ENCODE measurements at places on chromosomes 12 and 14.

GRCh38 chr12:15605881-15606590, 183.2 kb downstream of the EPS8 start:
- DNase-seq, result no peak

DNA sequence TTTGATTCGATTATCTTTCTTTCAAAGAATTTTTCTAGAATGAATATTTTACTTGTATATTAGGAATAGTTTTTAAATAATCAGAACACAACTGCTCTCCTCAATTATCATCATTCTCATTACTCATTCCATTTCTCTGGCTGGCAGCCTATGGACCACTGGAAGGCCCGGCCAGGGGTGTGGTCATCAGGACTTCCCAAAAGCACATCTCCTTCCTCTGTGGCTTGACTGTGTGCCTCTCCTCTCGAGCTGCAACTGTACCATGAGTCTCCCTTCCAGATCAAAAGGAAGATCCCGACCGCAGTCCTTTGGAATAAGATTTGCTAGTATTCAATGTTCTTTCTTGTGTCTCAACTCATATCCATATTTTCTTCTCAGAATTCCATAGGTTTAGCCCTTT, 42.7 kb downstream of the DYRK2 start:
- DNase-seq, result no peak

DNA sequence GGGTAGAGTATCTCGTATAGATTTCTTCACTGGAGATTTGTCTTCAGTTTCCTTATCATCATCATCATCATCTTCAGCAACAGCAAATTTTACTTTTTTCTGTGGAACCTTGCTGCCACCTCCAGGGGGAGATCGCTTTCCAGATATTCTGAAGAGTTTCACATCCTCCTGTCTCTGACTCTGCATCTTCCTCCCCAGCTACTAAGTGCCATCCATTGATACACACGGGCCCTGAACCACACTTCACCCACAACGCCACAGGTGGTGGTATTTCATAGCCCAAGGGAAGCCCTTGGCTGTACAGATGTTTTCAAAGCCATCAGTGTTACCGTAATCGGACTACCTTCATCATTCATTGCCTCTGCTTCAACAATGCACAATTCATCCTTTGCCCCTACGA, 82.2 kb downstream of the PPP2R5C start:
- no peak for DNase-seq

DNA sequence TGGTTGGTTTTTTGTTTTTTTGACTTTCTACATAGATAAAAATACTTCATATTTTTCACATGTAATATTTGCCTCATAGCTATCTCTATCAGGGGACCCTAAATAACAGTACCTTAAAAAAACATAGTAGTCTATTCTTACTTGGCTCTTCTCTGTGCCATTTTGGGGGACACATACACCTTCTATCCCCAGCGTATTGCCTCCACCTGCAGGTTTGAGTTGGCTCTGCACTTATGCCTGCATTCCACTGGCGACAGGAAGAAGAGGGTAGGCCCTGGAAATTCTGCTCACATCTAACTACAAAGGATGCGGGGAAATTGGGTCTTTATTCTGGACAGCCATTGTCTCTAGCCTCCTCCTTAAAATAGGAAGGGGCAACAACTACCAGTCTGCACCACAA, 13.8 kb upstream of the IFI27L2 start:
- no peak for DNase-seq

GRCh38 chr12:47731723-47732122, 6.4 kb upstream of the ENDOU start:
- no peak for DNase-seq

- no peak for DNase-seq
Measured at GRCh38 chr14:95609398-95609990, 74.6 kb downstream of the GLRX5 start.

DNA sequence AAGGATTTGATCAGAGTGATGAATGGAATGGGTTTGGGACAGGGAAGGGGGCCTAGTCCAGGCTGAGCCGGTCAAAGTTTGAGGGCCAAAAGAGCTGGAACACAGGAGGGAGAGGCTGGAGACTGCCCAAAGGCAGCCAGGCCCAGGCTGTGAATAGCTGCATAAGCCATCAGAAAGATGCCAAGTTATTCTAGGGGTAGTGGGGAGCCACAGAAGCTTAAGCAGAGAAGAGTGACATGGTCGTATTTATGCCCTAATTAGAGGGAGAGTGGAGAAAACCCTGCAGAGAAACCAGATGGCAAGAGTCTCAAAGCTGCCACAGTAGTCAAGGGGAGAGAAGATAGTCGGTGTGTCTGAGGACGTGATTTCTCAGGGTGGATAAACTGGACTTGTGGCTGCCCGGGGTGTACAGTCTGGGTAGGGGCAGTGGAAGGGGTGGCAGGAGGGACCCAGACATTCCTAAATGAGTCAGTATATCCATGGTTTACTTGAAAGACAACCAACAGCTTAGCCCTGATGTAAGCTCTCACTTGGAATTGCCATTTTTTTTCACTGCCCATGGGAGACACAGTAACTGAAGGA, 99.2 kb downstream of the PRICKLE1 start:
- DNase-seq, result no peak

DNA sequence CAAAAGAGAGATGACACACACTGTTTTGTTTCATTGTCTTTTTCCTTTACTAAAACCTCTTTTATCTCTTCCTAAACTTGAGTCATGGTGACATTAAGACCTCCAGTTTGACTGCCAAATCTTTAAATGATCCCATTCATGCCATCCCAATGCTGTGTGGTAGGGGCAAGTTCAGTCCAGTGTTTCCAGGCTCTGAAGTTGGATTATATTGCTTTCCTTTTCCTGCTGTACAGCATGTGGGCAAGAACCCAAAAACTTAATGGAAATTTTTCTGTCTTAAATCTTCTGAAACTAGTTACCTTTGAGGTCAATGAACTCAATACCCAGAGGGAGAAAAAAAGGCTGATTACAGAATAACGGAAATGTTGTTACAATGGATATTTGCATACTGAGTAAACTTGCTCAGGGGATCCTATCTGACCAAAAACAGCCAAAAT, 187.1 kb upstream of the FAR2 start:
- no peak for DNase-seq

DNA sequence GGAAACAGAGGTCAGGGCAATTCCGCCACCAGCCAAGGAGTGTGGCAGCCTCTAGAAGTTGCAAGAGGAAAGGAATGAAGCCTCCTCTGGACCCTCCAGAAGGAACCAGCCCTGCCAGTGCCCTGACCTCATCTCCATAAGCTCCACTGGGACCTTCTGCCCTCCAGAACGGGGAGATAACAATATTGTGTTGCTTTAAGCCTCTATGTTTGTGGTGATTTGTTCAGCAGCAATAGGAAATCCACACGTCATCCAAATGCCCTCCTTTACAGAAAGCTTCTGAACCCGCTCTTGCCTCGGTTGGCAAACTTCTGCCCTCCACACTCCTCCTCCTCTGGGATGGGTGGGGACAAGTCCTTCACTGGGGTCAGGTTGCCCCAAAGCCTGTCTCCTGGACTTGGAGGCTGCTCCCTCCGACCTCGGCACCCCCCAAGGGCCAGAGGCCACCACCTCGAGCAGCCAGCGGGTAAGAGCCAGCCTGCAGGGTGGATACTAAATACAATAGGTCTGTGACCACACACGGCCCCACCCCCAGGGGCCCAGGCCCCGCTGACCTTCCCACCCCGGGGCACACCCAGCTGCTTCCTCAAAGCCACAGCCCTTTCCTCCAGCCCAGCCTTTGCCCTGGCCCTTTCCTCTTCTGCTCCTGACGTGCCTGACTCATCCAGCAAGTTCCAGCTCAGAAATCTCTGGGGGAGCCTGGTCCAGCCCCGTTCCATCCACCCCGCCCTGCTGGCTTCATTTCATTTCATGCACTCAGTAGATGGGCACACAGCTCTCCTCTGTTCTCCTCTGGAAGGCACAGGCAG, 58.7 kb upstream of the NCOR2 start:
- no peak for DNase-seq

GRCh38 chr14:54556535-54556934, 10.4 kb upstream of the SAMD4A start:
- DNase-seq, result no peak

GRCh38 chr12:103841690-103842584, 903 bp upstream of the NT5DC3 start:
- DNase-seq, result peak; percentile 27

- DNase-seq, result no peak
Measured at GRCh38 chr14:44981198-44981597, 19.2 kb downstream of the TOGARAM1 start.

DNA sequence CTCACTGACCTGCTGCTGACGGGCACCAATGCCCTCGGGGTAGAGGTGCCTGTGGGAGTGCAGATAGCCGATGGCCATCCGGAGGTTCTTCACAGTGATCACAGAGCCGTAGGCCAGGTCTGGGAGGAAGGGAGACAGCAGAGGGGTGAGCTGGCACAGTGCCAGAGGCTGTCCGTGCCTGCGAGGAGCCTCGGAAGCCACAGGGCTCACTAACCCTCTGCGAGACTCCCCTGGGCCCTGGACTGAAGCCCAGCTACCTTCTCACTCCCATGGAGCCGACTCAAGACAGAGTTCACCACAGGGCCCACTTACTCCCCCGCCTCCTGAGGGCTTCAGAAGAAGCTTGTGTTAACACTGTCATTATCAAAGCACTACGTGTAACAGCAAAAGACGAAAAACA, 24.5 kb downstream of the POMT2 start:
- no peak for DNase-seq

DNA sequence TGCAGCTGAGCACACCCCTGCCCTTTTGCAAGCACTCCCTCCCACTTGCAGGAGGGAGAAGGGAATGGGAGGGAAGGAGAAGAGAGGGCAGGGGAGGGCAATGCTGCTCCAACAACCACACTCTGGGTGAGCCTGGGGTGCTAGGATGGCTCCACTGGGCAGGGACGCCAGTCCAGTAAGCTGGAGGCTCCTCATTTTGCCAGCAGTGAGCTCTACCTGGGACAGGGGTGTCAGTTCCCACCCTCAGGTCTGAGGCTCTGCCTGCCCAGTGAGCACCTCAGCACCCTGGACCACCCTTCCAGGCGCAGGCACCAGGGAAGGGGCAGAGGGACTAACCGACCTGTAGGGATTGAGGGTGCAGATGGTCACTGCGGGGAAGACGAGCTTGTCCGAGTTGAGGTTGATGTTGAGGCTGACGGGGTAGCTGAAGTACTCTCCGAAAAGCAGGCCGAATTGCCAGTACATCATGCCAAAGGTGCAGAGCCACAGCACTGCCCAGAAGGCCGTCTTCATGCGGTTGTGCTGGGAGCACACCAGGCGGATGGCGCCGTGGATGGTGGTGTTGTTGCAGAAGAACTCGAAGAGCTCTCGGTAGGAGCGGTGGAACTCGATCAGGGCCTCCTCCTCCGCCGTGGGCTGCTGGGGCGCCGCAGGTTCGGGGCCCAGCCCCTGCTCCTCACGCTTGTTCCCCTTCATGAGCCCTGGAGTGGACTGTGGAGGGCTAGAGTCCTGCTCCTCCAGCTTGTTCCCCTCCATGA, 1.2 kb downstream of the SCNN1A start:
- DNase-seq, result no peak

DNA sequence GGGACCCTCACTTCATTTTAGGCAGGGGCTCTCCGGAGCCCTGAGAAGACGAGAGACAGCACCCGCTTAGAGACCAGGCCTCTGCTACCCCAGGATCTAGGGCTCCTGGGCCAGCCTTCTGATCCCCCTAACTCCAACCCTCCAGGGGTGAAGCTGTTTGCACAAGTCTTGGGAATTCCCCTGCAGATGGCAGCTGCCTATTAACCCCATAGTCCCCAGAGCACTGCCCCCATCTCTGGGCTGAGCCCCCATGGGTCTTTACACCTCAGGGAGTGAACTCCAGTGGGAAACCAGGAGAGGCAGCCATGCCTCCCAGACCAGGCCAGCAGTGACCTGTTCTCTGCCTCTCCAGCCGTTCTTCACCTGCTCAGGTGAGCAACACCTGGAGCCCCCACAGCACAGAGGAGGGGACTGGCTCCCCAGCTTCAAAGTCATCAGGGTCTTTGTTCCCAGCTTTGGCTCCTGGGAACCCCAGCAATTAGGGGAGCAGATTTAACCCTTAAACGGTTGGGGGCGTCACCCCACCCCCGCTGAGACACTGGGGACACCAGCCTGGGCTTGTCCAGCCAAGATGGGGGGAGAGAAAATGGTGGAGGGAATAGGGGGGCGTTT, 2.3 kb downstream of the WNT10B start:
- no peak for DNase-seq

DNA sequence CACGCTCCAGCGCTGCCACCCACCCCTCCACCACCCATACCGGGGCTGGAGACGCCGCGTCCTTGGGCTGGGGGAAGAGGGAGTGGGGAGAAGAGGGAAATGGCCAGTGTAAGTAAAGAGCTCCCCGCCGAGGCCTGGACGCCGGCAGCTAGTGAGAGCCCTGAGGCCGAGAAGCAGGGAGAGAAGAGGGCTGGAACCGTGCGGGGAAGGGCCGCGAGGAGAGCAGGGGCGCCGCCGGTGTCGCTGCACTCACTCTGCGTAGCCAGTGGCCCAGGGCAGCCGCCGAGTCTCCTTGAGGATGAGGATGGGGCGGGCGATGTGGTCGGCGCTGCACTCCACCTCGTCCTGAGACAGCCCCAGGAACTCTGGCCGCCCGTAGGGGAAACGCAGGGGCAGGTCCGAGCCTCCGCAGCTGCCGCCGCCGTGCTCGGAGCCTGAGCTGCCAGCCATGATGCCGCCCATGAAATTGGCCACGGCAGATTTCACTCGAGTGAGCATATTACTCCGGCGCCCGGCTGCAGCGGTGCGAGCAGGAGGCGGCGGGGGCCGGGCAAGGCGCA, 631 bp downstream of the PPM1H start:
- no peak for DNase-seq

DNA sequence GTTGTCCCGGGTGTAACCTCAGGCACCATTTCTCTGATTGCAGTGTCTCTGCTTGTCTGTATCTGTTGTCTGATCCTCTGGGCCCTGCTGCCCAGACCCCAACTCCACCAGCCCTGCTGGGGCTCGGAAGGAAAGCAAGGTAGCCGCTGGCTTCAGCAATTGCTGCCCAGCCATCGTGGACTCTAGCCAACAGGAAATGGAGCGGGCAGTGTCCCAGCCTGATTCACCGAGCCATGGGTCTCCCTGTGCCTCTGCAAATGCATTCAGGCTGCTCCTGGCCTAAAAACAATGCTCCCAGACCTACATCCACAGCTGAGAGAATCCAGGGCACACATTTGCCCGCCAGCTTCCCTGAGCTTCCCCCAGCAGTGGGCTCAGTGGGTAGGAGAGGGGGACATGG, 9.2 kb downstream of the TUNAR start:
- no peak for DNase-seq

DNA sequence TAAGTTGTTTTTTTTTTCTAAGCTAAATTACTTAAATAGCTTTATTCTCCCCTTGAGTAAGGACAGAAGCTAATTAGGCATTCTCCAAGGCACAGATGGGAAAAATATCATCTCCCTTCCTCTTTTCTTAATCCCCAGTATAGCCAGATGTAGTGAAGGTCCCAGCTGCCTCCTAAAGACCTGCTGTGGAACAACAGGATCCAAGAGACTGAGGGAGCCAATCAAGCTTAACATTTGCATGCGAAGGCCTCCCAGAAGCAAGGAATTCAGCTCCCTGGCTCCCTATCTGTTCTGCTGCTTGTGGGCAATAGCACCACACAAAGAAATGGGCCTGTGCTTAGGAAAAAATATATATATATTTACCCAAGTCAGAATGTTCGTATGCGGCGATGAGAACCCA, 255.2 kb downstream of the SYT1 start:
- DNase-seq, result no peak
